Activated effector memory CD4-positive, alpha-beta T cell treated with Interleukin-2 at 50 U/mL for 16 hours (primary cell): ENCODE measurements at places on chromosomes 2 and 18.

DNA sequence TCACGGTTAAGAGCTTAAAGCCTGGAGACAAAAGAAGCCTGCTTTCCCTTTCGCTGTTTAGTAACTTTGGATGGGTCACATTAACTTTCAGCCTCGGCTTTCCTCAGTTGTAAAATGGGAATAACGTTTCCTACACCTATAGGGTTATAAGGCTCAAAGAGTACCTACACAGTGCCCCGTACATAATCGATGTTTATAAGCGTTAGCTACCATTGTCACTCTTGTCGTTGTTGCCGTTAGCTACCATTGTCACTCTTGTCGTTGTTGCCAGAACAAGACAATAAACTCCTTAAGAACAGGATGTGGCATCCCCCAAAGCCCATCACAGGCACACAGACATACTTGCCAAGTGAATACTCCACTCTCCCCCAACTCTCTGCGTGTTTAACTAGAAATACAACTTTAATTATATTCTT is 901 bp upstream of the MFSD6 start:
- DNase-seq = no peak

- DNase-seq = no peak
Observed at GRCh38 chr2:171726847-171727450, 39.7 kb downstream of the DYNC1I2 start.

DNA sequence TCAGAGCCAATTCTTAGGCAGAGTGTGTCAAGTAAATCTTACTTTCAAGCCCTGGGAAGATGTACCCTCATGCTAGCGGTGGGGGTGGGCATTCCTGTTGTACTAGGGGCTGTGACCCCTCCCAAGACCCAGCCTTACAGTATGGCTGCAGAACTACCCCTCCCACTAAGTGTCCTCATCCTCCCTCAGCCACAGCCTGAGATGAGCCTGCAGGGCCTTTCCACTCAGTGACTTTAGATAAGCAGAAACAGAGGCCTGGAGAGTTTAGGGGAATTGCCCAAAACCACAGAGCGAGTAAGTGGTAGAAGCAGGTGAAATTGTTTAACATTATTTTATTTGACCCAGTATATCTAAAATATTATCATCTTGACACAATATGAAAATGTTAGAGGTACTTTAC is 36.6 kb downstream of the TTC32 start:
- no peak for DNase-seq

GRCh38 chr2:19677825-19678518 is 223.8 kb downstream of the TTC32 start:
- DNase-seq = no peak

DNA sequence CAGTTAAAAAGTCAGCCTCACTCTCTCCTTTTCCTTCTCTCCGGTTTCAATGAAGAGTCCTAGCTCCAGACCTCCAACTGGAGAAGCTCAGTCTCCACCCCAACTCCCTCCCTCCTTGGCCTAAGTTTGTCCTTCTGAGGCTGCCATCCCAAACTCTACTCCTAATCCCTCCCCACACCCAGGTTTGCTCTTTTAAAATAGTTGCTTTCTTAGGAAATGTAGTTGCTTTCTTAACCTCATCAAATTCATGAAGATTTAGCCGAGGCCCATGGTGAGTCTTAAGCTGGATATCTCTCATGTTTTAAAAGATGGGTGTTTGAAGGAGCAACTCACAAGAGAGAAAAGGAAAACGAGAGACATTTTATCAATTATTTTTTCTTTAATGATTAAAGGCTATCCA is 937 bp upstream of the LANCL1 start:
- DNase-seq = no peak

GRCh38 chr2:236974148-236974547 is 111.5 kb upstream of the COPS8 start:
- DNase-seq = no peak

DNA sequence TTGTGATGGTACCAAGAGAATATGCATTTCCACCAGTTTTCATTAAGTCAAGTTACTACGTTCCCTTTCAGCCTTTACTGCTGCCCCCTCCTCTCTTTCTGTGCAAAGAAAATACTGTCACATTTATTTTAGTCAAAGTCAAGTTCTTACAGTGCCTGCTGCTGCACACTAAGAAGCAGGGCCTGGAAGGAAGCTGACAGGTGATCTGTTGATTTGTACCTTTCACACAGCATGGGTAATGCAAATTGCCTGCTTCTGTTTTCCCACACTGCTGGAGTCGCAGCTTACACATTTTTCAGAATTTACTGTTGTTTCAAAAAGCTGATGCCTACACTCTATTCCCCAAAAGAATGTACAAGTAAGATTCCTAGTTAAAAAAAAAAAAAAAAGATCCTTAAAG is 48.7 kb upstream of the CD226 start:
- no peak for DNase-seq

- no peak for DNase-seq
Observed at GRCh38 chr2:20363578-20363977, 12.9 kb upstream of the PUM2 start.

DNA sequence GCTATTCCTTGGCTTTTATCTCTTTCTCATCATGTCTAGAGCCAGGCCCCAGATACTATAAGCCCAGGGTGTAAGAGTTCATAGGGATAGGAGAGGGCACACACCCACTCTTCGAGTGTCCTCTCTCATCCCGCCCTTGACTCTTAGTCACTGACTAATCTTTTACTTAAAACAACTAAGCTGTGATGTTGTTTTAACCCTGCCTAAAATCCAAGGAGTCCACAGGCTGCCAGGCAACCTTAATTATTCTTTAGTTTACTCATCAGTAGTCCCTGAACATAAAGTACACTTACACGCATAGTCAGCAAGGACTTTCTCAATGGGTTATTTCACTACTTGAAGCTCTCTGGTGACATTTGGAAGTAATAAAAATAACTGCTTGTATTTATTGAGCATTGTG is 28.4 kb downstream of the GREB1L start:
- DNase-seq = no peak

- no peak for DNase-seq
Observed at GRCh38 chr2:82795446-82795845, 1663.6 kb downstream of the SUCLG1 start.

GRCh38 chr18:52319424-52319983 is 20.5 kb upstream of the DCC start:
- no peak for DNase-seq

GRCh38 chr2:215920244-215921100 is 92.9 kb downstream of the MREG start:
- DNase-seq = peak; percentile 7

- no peak for DNase-seq
Observed at GRCh38 chr2:12603781-12604295, 112.9 kb upstream of the TRIB2 start.

DNA sequence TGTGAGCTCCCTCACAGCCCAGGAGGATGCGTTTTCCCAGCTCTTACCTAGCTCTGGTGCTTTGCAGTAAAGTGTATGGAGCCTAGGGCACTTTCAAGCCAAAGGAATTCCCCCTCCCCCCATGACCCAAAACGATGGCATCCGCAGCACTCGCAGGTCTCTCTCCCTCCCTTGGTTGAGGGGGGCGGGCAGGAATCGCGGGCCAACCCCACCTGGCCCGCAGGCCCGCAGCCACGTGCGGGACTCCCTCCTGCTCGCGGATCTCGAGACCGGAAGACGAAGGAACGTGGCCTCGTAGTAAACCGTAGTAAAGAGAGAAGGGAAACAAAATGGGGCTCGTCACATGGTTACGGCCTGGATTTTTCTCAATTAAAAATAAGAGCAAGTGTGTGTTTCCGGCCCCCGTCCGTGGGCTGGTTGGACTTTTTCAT is 8.5 kb downstream of the IRS1 start:
- no peak for DNase-seq

DNA sequence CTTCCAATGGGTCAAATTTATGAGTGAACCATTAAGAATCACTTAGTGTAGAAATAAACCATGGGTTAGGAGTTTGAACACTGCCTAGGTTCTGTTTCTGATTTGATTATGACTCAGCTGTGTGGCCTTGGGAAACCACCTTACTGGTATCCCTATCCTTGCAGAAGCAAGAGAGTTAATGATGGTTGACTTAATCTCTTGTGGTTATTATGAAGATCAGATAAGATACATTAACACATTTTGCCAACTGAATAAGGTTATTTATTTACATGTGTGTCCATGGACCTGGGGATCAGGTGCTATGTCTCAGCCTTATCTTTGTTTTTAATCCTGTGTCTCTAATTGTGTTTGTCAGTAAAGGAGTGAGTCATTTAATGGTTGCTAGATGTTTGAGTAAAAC is 5.4 kb upstream of the KCNJ13 start:
- no peak for DNase-seq

GRCh38 chr18:80246445-80247392 is 595 bp downstream of the PARD6G start:
- no peak for DNase-seq

DNA sequence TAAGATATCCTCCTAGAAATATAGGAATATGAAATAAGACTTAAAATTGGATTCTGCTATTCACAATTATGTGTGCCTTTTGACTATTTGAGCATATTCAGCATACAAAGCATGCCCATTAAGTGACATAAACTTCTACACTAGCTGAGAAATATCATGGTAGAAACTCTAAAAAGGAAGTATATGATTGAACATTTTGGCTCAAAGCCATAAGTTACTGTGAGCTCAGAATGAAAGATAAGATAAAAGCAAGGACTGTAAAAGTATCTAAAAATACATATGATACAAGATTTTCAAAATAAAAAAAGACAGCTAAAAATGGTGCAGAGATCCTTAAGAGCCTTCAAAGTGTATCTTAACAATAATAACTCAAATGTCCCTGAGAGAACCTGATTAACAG is 340.5 kb upstream of the SLC39A10 start:
- no peak for DNase-seq

- no peak for DNase-seq
Observed at GRCh38 chr2:235939471-235939870, 228.7 kb downstream of the GBX2 start.

- peak; percentile 44 for DNase-seq
Observed at GRCh38 chr2:157413326-157414035, 30.4 kb downstream of the CYTIP start.

- DNase-seq = no peak
Observed at GRCh38 chr2:29597035-29597434, 324.4 kb downstream of the ALK start.

DNA sequence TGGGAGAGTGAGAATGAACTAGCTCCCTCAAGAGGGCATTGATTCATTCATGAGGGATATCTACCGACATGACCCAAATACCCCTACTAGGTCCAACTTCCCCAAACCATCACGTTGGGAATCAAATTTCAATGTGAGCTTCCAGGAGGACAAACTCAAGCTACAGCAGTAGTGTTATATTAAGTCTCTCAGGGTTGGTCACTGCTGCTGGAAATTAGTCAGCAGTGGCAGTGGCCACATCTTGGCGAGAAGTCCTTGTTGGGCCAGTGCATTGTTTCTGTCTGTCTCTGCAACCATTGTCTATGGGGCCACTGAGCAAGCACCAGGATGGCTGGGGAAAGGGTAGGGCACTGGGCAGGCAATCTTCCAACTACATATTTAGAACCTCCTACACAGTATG is 47.5 kb downstream of the THUMPD2 start:
- no peak for DNase-seq

DNA sequence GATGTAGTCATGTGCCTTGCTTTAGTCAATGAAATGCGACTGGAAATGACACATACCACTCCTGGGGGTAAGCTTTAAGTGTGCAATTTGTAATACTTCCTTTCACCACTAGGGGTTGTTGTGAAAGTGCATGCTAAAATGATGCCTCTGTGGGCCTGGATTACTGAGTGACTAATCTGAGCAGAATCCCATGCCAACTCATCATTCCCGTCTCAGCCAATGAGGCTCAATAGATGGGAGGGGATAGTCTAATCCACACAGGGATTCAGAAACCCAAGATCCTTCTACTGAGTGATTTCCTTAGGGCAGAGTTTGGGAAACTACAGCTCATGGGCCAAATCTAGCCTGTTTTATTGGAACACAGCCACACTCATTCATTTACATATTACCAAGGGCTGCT is 54.0 kb downstream of the HRH4 start:
- DNase-seq = no peak

DNA sequence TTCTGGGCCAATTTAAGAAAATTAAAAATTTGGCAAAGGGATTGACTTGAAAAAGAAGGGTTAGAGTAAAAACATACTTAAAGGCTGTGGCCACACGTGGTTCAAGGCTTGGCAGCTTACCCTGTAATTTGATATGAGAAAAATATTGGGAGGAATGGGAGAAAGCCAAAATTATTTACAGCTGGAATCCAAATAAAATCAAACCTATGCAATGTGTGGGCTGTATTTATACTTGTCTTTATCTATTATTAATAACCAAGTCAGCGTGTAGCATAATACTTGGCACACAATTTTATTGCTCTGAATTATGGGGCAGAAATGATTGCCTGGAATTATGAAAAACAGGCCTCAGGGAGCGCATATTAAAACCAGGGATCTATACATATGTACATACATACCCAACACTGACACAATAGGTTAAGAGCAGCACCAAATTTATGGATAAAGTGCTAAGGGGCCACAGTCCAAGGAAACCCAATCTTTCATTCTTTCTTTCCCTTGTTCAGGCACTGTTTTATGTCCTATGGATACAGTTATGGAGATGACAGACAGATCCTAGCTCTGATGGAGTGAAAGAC is 35.6 kb downstream of the FAM124B start:
- no peak for DNase-seq

DNA sequence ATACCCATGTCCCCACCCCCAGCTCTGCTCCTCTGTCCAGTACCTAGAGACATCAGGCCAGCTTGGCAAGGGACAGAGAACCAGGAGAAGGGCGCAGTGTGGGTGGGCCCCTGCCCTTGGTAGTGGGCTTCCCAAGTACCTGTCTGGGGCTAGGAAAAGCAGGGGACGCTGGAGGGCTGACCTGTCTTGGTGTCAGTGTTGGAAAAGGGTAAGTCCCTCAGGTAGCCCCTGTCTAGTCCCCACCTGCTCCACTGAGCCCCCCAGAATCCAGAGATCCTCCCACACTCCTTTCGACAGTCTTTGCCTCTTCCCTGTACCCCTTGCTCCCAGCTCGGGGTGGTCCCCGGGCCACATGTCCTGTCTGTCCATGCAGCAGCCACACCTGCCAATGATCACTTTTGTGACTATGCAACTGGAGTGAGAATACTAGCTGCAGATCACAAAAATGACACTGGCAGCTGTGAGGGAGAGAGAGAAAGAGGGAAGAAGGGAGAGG is 14.6 kb downstream of the DNAJB2 start:
- no peak for DNase-seq

DNA sequence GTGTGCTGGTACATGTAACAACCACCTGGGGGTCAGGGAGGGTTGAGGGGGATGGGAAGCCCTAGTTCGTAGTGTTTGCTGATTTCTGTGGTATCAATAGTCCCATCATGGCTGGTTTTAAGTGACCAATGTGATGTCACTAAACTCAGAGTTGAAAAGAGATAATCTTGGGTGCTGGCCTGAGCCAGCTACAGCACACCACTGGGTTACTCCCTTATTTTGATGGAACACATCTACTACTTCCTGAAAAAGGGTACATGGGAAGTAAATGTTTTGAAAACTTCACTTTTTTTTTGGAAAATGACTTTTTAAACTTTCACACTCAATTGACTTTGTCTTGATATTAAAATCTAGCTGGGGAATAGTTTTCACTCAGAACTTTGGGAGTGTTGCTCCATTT is 87.0 kb upstream of the CXCR4 start:
- no peak for DNase-seq

- DNase-seq = no peak
Observed at GRCh38 chr2:26172189-26172870, 558 bp upstream of the GAREM2 start.
